ENCODE measurements at places on chromosomes 1 and 21. TPM values are rescaled to one million over a fixed set of nuclear protein-coding genes. Genes with fewer than 3 reads are reported as not detected.

The OVAAL gene
- total RNA-seq: not detected

The CCDC27 gene
- total RNA-seq: not detected

The MEX3A gene
- 0.22 TPM for total RNA-seq

The CDCA8 gene
- 34.8 TPM for total RNA-seq

The FCER1A gene
- total RNA-seq: not detected

The SPRR2E gene
- not detected for total RNA-seq

The FAM229A gene
- 1.8 TPM for total RNA-seq

The ADORA1 gene
- total RNA-seq: 5.0 TPM

The PDPN gene
- total RNA-seq: 20.3 TPM

The CD1B gene
- total RNA-seq: not detected

The SYT2 gene
- not detected for total RNA-seq

The LEMD1 gene
- not detected for total RNA-seq

The CACNA1E gene
- not detected for total RNA-seq

The HPCA gene
- not detected for total RNA-seq

The RAB13 gene
- total RNA-seq: 105 TPM

The CALML6 gene
- total RNA-seq: 0.66 TPM

The OPRD1 gene
- not detected for total RNA-seq

The GRHL3 gene
- total RNA-seq: not detected

The KCNK1 gene
- total RNA-seq: 0.22 TPM

The STIL gene
- 3.9 TPM for total RNA-seq

The TMEM61 gene
- total RNA-seq: not detected

The FCER1G gene
- total RNA-seq: not detected

The DNASE2B gene
- total RNA-seq: not detected

The C1orf141 gene
- not detected for total RNA-seq

The SHE gene
- total RNA-seq: not detected

The IL24 gene
- 164 TPM for total RNA-seq

The HFM1 gene
- 0.22 TPM for total RNA-seq

The CELSR2 gene
- 1.3 TPM for total RNA-seq

The MARK1 gene
- total RNA-seq: 0.43 TPM

The ACTL8 gene
- total RNA-seq: not detected

The TPTE gene
- total RNA-seq: 1.1 TPM

The CELA2A gene
- total RNA-seq: 0.44 TPM

The DRAM2 gene
- total RNA-seq: 60.8 TPM

The PDE4B gene
- 72.3 TPM for total RNA-seq

The SYT6 gene
- total RNA-seq: 0.22 TPM

The GCSAML gene
- total RNA-seq: under 0.01 TPM

The TRIM62 gene
- total RNA-seq: 6.3 TPM

The RCC1 gene
- 21.9 TPM for total RNA-seq

The GUCA2A gene
- total RNA-seq: not detected

The S100A12 gene
- not detected for total RNA-seq

The GREM2 gene
- 2.0 TPM for total RNA-seq

The CHD5 gene
- total RNA-seq: 0.14 TPM

The ATAD3C gene
- total RNA-seq: not detected

The RBP7 gene
- total RNA-seq: not detected

The PALMD gene
- not detected for total RNA-seq

The DCDC2B gene
- total RNA-seq: not detected

The HENMT1 gene
- 8.6 TPM for total RNA-seq

The AIRE gene
- not detected for total RNA-seq

The SPEN gene
- total RNA-seq: 26.7 TPM

The CLCNKA gene
- total RNA-seq: 0.22 TPM

The GNG4 gene
- 0.44 TPM for total RNA-seq

The YIPF1 gene
- total RNA-seq: 27.8 TPM

The FBXO2 gene
- 1.4 TPM for total RNA-seq

The ITLN1 gene
- not detected for total RNA-seq

The HAPLN2 gene
- not detected for total RNA-seq

The INAVA gene
- total RNA-seq: 0.14 TPM

The OR2T35 gene
- not detected for total RNA-seq

All from placental pericyte (primary cell).